ENCODE measurements at places on chromosomes 12 and 14.

DNA sequence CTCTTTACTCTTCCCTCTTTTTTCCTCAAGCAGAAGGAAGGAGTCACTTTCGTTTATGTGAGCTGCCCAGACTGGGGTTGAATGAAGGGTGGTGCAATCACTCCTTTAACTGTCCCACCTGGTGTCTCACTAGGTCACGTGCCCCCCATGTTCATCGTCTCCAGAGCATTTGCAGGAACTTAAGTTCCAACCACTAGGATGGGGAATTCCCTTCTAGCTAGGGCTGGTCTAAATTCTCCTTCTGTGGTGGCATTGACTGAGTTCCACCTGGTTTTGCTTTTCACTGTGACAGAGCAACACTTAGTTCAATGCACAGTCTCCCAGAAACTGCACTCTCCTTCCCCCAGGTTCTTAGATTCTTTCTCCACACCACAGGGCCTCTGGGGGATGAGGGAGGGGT, 9.5 kb downstream of the FANCM start:
- peaks cover 19% of the 10 kb centered on the region for H3K36me3 ChIP-seq
- H3K27ac ChIP-seq, result no peak overlapping the region
- DNase-seq, result no peak
- peaks cover 13% of the 10 kb centered on the region for H3K4me1 ChIP-seq
- no peaks in the 10 kb centered on the region for H3K27me3 ChIP-seq

GRCh38 chr14:55245657-55246268, 25.5 kb upstream of the FBXO34 start:
- no peak for DNase-seq
- H3K4me1 ChIP-seq, result no peaks in the 10 kb centered on the region
- H3K36me3 ChIP-seq, result no peaks in the 10 kb centered on the region
- no peak overlapping the region for H3K4me3 ChIP-seq
- peaks cover 26% of the 10 kb centered on the region for H3K27me3 ChIP-seq

DNA sequence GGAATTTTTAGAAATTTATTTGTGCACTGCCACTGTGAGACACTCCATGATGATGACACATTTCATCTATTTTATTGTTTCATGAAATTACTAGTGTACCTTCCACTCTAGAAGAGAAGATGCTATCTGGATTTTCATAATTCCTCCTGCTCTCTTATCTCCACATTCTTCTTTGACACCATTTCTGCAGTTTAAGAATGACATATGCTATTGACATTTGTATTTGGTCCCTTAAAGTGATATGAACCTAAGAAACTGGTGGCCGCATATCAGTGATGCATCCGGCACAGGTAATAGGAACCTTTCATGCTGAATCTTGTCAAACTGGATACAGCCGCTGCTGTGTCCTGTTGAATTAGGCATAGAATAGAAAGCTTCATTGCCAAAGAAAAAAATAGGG, 696.3 kb downstream of the TMEM121 start:
- H3K4me3 ChIP-seq, result no peak overlapping the region
- peaks cover 45% of the 10 kb centered on the region for H3K4me1 ChIP-seq
- H3K27me3 ChIP-seq, result peaks cover 3% of the 10 kb centered on the region
- no peaks in the 10 kb centered on the region for H3K36me3 ChIP-seq

DNA sequence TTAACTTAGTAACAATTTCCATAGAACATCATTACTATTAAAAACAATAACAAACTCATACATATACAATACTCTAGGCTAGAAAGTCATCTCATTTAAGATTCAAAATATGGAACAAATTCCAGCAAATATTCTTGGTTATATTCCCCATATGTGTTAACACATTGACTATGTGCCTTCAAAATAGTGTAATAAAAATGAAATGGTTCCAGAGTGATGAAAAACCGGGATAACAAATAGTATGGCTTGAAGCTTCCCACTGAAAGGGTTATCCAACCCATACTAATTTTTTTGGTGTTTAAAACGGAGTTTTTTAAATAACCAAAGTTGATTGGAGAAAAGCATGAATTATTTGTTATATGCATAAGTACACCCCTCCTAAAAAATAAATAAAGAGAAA, 5.3 kb downstream of the LRIG3 start:
- DNase-seq, result no peak
- no peak overlapping the region for H3K27ac ChIP-seq
- no peak overlapping the region for H3K4me3 ChIP-seq
- H3K27me3 ChIP-seq, result peaks cover 18% of the 10 kb centered on the region
- no peaks in the 10 kb centered on the region for H3K36me3 ChIP-seq

- no peak overlapping the region for H3K27ac ChIP-seq
- no peak for DNase-seq
- H3K36me3 ChIP-seq, result peaks cover 4% of the 10 kb centered on the region
- H3K4me1 ChIP-seq, result no peaks in the 10 kb centered on the region
Observed at GRCh38 chr14:60301685-60302084, 52.7 kb downstream of the PPM1A start.

- H3K27ac ChIP-seq, result no peak overlapping the region
- no peaks in the 10 kb centered on the region for H3K36me3 ChIP-seq
- no peak overlapping the region for H3K4me3 ChIP-seq
- no peak for DNase-seq
- H3K4me1 ChIP-seq, result no peaks in the 10 kb centered on the region
Observed at GRCh38 chr14:36442824-36443241, 77.2 kb downstream of the NKX2-1 start.

- no peak for DNase-seq
- peaks cover 64% of the 10 kb centered on the region for H3K36me3 ChIP-seq
- H3K4me1 ChIP-seq, result peaks cover 80% of the 10 kb centered on the region
- peak overlapping the region; percentile 90 for H3K27ac ChIP-seq
- peak overlapping the region; percentile 93 for H3K4me3 ChIP-seq
- no peaks in the 10 kb centered on the region for H3K27me3 ChIP-seq
Observed at GRCh38 chr12:6468283-6468575, 2.2 kb downstream of the VAMP1 start.

- H3K27ac ChIP-seq, result no peak overlapping the region
- H3K27me3 ChIP-seq, result no peaks in the 10 kb centered on the region
- H3K4me1 ChIP-seq, result no peaks in the 10 kb centered on the region
- H3K36me3 ChIP-seq, result no peaks in the 10 kb centered on the region
- no peak for DNase-seq
Observed at GRCh38 chr12:24034160-24034559, 84.7 kb upstream of the SOX5 start.

- DNase-seq, result peak; percentile 25
- H3K4me3 ChIP-seq, result peak overlapping the region; percentile 95
- H3K27me3 ChIP-seq, result no peaks in the 10 kb centered on the region
- H3K27ac ChIP-seq, result peak overlapping the region; percentile 84
- peaks cover 43% of the 10 kb centered on the region for H3K4me1 ChIP-seq
Observed at GRCh38 chr14:92105893-92106142, 564 bp downstream of the ATXN3 start.

DNA sequence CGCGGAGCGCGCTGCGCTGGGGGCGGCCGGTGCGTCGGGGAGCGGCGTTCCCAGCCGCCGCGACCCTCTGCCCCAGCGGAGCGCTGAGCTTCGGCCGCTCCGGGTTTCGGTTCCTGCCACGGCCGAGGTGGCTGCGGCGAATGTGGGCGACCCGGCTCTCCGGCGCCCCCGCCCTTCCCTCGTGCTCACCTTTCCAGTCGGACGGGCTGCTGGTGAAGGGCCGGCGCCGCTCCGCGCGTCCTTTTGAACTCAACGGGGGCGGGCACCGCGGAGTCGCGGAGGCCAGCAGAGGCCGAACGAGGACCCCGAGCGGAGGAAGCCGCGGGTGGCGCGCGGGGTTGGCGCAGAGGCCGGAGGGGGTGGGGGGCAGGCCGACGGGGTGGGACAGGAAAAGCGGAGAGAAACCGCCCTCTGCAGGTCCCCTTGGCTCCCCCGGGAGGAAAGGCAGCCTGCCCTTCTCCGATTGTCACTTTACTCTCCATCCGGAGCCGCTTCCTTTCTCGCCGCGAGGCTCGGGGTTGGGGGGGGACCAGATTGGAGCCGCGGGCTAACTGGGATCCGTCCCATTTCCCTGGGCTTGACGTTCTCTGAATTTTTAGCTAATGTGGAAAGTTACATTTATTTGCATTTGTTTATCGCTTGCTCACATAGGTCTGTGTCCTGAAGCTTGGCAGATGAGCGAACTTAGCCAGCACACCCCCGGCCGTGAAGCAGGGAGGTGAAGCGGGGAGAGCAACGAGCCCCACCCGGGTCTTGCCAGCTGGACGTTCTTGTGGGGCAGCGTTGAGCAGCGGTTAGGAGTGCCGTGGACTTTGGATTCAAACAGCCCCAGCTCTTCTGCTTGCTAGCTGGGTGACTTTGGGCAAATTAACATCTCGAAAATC, at the start of gene SMAGP:
SMAGP (minus strand) TSS at position 349 of the 884 bp plus-strand sequence. CDS start 1,137 bp downstream, outside the sequence.
- H3K4me1 ChIP-seq, result peaks cover 21% of the 10 kb centered on the region
- H3K4me3 ChIP-seq, result peak within 1 kb of the TSS; percentile 84
- peak within 1 kb of the TSS; percentile 77 for H3K27ac ChIP-seq
- no peaks in the 10 kb centered on the region for H3K36me3 ChIP-seq

- DNase-seq, result no peak
- H3K4me1 ChIP-seq, result no peaks in the 10 kb centered on the region
- H3K27ac ChIP-seq, result no peak overlapping the region
Observed at GRCh38 chr12:55698241-55698955, 9.3 kb downstream of the ITGA7 start.

DNA sequence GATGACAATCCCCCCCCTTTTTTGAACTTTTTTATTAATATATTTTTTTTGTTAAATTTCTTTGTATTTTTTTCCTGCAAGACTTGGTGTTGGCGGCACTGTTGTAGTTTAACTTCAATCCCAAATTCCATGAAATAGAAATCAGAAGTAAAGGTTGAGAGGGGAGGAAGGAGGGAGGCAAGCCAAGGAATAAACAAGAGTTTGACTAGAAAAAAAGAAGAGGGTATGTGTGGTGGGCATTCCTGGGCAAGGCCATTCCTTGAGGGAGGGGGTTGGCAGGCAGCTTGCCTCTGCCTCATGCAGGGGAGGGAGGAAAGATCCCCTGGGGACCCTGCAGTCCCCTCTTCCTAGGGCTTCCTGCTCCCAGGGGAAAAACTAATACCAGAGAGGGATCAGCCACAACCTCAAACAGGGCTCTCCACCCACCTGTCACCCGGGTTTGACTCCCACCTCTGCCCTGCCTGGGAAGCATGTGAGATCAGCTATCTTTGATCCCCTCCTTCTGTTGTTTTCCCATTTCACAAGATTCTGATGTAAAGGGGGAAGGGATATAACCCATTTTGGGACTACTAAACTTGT, 519 bp upstream of the AP1G2 start:
- peak overlapping the region; percentile 98 for H3K27ac ChIP-seq
- DNase-seq, result no peak
- H3K36me3 ChIP-seq, result peaks cover 10% of the 10 kb centered on the region
- peaks cover 10% of the 10 kb centered on the region for H3K27me3 ChIP-seq
- H3K4me3 ChIP-seq, result peak overlapping the region; percentile 98
- H3K4me1 ChIP-seq, result peaks cover 30% of the 10 kb centered on the region

GRCh38 chr14:92960706-92961566, 38.0 kb downstream of the CHGA start:
- peaks cover 2% of the 10 kb centered on the region for H3K36me3 ChIP-seq
- H3K27ac ChIP-seq, result no peak overlapping the region
- H3K27me3 ChIP-seq, result no peaks in the 10 kb centered on the region
- no peak overlapping the region for H3K4me3 ChIP-seq

- H3K36me3 ChIP-seq, result no peaks in the 10 kb centered on the region
- no peak overlapping the region for H3K4me3 ChIP-seq
- no peak for DNase-seq
- H3K4me1 ChIP-seq, result no peaks in the 10 kb centered on the region
Observed at GRCh38 chr12:116434155-116435011, 124.8 kb upstream of the MAP1LC3B2 start.

DNA sequence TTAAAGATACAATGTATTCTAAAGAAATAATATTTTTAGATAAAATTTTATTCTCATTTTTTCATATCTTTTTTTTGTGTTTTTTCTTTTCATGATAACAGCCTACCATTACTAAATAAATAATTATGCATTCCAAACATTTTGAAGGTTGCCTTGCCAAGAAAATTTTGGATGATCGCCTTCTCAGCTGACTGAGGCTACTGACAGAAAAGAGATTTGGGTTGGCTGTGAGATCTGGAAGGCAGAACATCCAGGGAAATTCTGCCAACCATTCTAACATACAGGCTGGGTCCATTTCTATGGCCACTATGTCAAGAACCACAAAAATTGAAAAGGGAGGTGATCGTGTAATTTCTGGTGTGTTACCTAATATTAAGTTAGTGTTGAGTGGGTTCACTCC, 48.1 kb downstream of the GALNT8 start:
- H3K27me3 ChIP-seq, result peaks cover 5% of the 10 kb centered on the region
- no peak overlapping the region for H3K4me3 ChIP-seq
- no peak overlapping the region for H3K27ac ChIP-seq
- no peaks in the 10 kb centered on the region for H3K4me1 ChIP-seq
- no peak for DNase-seq
- no peaks in the 10 kb centered on the region for H3K36me3 ChIP-seq

- H3K36me3 ChIP-seq, result peaks cover 5% of the 10 kb centered on the region
- H3K27ac ChIP-seq, result no peak overlapping the region
- peaks cover 34% of the 10 kb centered on the region for H3K4me1 ChIP-seq
- no peak overlapping the region for H3K4me3 ChIP-seq
Observed at GRCh38 chr12:108860443-108860842, 3.1 kb upstream of the SSH1 start.

GRCh38 chr12:206746-207440, 7.1 kb downstream of the SLC6A12 start:
- DNase-seq, result no peak
- peaks cover 48% of the 10 kb centered on the region for H3K27me3 ChIP-seq
- H3K27ac ChIP-seq, result no peak overlapping the region
- H3K4me1 ChIP-seq, result no peaks in the 10 kb centered on the region

DNA sequence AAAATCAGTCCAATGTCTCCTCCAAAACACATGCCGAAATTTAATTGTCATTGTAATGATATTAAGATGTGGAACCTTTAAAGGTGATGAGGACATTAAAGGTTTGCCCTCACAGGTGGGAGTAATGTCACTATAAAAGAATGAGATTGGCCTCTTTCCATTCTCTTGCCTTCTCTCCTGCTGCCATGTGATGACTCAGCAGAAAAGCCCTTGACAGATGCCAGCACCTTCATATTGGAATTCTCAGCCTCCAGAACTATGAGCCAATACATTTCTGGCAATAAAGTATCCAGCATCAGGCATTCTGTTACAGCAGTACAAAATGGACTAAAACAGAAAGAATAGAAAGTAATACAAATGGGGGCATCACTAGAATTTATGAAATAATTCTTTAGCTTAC, 609.7 kb downstream of the SLC16A7 start:
- H3K27me3 ChIP-seq, result no peaks in the 10 kb centered on the region
- H3K4me1 ChIP-seq, result no peaks in the 10 kb centered on the region
- no peak for DNase-seq
- H3K4me3 ChIP-seq, result no peak overlapping the region

- no peak overlapping the region for H3K4me3 ChIP-seq
- H3K4me1 ChIP-seq, result no peaks in the 10 kb centered on the region
Observed at GRCh38 chr12:5784462-5785130, 160.5 kb downstream of the ANO2 start.

DNA sequence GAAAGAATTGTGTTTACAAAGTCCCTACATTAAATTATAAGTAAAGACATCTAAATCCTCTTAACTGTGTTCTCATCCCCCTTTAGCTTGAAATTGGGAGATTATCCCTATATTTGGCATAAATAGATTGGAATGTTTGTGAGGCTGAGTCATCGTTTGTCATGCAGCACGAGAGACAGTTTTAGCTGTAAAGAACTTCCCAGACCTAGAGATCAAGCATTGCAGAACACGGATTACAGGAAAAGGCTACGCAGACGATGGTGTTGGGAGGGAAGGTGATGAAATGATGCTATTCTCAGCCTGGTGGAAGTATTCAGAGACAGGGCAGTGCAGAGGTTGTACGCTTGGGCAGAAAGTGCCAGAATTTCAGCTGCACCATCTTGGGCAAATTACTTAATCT, 93.8 kb downstream of the PTPRB start:
- no peak overlapping the region for H3K27ac ChIP-seq
- no peak for DNase-seq
- H3K4me1 ChIP-seq, result no peaks in the 10 kb centered on the region
- H3K27me3 ChIP-seq, result peaks cover 8% of the 10 kb centered on the region
- no peaks in the 10 kb centered on the region for H3K36me3 ChIP-seq

- peaks cover 80% of the 10 kb centered on the region for H3K4me1 ChIP-seq
- no peak overlapping the region for H3K4me3 ChIP-seq
- no peaks in the 10 kb centered on the region for H3K27me3 ChIP-seq
- no peak overlapping the region for H3K27ac ChIP-seq
Observed at GRCh38 chr14:54735424-54735823, 167.2 kb downstream of the GCH1 start.
